ENCODE measurements at places on chromosomes 4 and X.

DNA sequence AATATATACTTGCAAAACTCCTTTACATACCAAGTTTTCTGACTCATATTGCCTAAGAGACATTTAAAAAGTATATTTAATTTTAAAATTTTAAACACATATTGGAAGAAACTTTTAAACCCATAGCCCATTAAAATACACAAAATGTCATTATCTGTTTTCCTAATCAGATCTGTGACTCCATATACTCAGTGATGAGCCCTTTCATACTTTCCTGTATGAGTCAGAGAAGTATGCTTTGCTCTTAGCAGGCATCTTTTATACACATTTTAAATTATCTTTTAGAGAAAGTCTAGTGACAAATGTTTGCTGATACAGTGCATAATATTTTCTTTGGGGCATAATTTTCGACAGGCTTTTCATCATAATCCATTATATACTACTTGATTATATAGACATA lies 26.4 kb downstream of the SPIN3 start:
- DNase-seq = no peak

GRCh38 chrX:10370976-10371375 lies 214.2 kb downstream of the CLCN4 start:
- no peak for DNase-seq

GRCh38 chr4:138645289-138645688 lies 370.3 kb upstream of the NOCT start:
- no peak for DNase-seq

DNA sequence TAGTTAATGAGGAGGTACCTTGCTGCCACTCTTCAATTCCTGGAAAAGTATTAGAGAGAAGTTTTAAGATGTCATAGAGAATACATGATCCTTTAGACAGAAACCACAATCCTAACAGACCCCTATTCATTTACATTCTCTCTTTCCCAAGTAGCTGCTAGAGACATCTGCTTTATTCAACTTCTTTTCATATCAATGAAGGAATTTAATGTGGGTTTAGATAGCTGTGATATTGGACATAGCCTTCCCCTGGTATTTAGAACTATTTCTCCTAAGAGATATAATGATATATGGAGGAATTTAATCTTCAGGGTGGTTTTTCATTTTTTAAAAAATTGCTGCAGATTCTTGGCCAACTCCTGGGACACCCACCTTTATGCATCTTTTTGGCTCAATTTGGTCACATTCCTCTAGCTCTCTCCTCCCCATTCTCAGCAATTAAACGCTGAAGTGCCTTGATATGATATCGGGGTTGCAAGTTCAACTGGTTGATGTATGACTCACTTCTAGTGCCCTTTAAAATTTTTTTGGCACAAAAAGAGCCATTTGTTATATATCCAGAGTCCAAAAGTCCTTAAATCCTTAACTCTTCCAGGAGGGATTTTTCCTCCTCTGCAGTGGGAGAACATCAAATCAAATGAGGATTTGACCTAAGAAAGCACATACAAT lies 57.6 kb downstream of the DOCK11 start:
- DNase-seq = no peak

DNA sequence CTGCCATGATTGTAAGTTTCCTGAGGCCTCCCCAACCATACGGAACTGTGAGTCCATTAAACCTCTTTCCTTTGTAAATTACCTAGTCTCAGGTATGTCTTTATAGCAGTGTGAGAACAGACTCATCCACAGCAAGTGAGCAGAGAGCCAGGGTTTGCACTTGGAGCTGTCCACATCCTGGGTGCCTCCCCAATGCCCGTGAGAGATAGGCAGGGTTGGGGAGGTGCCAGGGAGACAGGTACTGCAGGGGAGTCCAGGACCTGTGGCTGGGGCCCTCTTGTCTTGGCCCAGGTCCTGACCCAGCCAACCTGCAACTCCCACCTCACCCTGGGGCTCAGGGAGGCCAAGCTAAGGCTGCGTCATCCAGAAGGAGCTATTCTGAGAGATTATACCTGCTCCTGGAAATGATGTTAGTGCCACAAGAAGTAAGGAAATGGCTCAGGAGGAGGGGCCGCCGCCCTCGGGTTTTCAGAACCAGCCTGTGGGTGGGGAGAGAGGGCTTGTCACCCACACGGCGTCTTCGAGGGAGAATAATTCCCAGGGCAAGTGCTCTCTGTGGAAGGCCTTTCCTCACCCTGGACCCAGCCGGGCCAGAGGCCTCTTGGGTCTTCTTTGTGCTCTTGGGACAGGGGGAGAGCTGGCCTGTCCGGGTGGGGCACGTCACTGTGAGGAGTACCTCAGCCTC lies 66.5 kb downstream of the ADRA2C start:
- DNase-seq = no peak

DNA sequence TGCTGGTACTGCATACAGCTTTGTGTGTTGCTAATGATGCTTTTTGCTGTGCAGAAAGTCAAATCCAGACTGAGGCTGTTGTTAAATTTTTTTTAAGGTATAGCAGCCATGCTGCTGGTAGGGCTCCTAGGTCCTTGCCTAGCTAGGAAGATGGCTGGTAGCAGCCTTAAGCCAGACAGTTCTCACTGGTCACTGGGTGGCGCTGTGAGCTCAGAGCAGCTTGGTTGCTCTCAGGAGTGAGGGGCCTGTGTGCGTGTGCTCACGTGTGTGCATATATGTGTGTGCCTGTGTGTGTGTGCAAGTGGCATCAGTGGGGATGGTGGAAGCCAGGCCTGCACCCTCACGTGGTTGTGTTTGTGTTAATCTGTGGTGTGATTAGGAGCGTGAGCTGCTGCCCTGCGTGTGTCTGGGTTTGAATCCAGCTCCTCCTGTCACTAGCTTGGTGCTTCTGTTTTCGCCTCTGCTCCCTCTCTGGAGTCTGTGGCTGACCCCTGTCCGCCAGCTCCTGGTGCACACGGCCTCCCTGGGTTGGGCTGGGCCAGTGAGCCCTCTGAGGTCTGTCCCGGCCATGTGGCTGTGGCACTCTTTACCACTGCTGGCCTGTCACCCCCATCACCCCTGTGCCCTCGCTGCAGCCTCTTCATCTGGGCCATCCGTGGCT lies 46.1 kb downstream of the SORCS2 start:
- no peak for DNase-seq

DNA sequence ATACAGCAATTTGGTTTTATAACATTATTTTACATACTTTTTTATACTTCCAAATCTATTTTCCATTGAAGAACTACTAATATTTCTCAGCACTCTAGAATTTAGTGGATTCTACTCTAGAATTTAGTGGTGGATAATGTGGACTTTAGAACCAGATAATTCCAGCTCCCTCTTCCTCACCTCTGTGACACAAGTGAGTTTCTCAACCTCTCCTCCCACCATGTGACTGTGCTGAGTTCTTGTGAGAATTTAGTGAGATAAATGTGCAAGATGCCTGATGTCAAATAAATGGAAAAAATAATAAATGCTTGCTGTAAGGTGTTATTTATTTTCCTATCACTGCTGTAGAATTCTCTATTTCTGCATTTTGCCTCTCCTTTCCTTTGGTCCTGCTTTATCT lies 107.3 kb downstream of the CPEB2 start:
- no peak for DNase-seq

- DNase-seq = no peak
Observed at GRCh38 chrX:2521092-2521926, 20.5 kb upstream of the DHRSX start.

Data from left lobe of liver (tissue), 2 donors.